AG04450 (cell line): ENCODE measurements at places on chromosomes 6 and 20.
A peak's percentile ranks its signal among the peaks of the same experiment; 100 is the strongest.

DNA sequence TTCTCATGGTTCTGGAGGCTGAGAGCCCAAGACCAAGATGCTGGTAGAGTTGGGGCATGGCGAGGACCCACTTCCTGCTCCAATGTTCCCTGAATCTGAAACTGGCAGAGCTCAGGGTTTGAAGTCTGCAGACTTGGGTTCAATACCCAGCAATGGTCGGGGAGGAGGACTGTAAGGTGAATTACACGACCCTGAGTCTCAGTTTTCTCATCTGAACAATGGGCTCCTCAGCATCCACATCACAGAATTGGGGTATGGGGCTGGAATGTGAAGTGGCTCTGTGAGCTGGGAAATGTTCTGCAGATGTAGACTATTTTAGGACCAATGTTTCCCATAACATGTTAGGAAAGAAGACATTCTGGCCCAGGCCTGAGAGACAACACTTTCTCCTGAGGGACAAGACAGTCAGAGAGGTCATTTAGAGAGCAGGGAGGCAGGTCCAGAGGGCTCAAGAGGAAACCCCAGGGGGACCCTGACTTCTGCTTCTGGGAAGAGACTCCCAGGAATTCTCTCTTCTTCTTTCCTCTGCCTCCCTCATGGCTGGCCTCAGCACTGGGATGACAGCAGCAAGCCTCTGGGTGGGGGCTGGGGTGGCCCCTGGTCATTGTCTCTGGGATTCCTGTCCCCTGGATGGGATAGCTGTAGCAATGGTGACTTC lies 141.3 kb upstream of the PMEPA1 start:
- DNase-seq, result no peak

GRCh38 chr20:46683939-46684750 lies 5.1 kb downstream of the TP53RK start:
- DNase-seq, result peak; percentile 44

DNA sequence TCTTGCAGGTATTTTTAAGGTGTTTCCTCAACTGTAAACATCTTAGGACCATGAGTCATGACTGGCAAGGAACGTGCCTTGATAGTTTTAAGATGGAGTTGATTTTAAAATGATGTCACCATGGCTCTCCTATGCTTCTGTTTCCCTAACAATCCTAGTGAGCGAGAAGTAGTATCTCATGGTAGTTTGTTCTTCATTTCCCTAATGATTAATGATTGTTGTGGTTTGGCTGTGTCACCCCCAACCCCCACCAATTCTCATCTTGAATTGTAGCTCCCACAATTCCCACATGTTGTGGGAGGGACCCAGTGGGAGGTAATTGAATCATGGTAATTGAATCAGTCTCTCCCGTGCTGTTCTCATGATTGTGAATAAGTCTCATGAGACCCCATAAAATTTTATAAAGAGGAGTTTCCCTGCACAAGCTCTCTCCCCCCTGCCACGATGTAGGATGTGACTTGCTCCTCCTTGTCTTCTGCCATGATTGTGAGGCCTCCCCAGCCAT lies 16.8 kb upstream of the BNIP5 start:
- no peak for DNase-seq

GRCh38 chr20:18615020-18615650 lies 27.3 kb downstream of the DTD1 start:
- no peak for DNase-seq

- DNase-seq, result no peak
These were observed 17.4 kb downstream of the KIAA1586 start for GRCh38 chr6:57063847-57064246.

DNA sequence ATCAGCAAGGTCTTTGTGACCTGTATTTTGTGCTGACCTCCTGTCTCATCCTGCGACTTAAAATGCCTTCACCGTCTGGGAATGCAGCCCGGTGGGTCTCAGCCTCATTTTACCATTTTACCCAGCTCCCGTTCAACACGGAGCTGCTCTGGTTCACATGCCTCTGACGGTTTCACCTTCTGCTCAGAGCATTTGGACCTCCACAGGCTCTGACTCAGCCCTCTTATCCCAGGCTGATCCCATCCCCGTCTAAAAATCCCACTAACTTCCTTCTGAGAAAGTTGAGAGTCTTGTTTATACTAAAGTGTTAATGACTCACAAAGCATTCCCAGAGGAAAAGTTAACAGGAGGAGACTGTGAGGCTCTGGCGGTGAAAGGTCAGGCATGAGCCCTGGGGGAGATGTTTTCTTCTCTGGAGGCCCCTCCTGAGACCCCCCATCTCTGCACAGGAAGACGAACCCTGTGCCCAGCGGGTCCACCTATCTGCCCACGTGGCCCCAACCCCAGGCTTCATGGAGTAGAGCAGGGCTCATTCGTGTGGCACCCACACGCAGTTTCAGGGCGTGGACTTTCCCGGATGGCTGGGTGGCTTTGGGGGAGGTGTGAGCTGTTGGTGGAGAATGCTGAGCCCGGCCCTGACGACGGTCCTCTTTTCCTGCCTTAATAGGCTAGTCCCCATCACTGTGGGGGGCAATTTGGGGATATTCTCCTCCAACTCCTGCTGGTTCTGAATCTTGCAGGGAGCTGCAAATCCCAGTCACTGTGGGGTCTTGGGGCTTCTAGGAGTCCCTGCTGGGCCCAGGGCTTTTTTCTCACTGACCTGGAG lies 3.3 kb upstream of the BIRC7 start:
- DNase-seq, result peak; percentile 76

DNA sequence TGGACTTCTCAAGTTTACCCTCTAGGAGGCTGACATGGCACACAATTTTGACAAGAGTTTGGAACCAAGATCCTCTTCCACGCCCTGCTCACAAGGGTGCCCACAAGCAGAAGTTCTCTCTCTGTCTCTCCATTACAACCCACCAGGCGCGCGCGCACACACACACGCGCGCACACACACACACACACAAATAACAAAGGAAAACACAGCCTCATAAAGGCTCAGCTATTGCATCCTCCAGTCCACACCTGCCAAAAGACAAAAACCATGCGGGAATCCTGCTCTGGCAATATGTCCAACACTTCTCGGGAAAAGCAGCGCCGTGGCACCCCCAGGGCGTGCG lies 870 bp downstream of the PAK5 start:
- no peak for DNase-seq
